ENCODE measurements at places on chromosomes 2 and 18. TPM values are rescaled to one million over a fixed set of nuclear protein-coding genes. Genes with fewer than 3 reads are reported as not detected.
A peak's percentile ranks its signal among the peaks of the same experiment; 100 is the strongest.

GRCh38 chr2:208255557-208256106, 761 bp upstream of the IDH1 start:
- no peak for DNase-seq

DNA sequence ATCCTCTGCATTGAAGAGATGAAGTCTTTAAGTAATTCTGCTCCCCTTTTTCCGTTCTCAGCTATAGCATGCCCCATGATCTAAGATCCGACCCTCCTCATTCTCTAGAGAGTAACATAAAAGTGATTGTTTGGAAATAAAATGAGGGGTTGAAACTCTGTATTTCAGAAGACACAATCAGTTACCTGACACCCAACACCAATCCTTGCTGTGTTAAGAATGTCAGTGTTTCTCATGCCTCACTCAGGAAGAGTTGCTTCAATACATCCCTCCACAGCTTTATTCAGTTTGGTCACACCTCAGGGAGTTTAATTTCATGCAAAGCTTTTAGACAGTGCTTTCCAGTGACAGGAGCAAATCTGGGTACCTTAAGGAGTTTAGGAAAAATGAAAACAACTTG, 49.9 kb upstream of the RBBP8 start:
- no peak for DNase-seq

- DNase-seq, result no peak
These were observed 137.7 kb downstream of the TANC1 start for GRCh38 chr2:159106109-159106508.

DNA sequence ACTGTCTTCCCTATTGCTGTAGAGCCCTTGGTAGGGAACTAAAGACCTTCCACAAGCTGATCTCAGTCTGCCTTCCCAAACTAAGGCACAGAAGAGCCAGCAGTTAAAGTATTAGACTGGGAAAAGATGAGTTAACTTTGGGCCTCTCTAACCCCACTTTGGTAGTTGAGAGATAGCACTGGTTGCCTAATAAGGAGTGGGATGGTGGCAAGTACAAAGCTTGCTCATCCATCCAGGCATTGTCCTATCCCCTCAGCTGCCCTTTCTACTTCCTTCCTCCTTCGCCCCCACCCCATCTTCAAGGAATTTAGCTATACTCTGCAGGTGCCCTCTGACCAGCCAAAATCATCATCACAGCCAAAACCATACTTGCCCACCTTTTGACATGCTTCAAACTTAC, 22.2 kb upstream of the AFTPH start:
- no peak for DNase-seq

DNA sequence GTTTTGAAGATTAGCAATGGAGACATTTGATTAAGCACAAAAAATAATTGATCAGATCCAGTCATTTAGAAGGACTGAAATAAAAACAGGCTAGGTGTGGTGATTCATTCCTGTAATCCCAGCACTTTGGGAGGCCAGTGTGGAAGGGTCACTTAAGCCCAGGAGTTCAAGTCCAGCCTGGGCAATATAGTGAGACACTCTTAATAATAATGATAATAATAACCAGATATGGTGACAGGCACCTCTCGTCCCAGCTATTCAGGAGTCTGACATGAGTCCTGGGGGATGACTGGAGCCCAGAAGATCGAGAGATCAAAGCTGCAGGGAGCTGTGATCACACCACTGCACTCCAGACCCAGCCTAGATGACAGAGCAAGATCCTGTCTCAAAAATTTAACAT, 3.5 kb upstream of the FN1 start:
- DNase-seq, result no peak

- DNase-seq, result peak; percentile 73
These were observed 1.2 kb downstream of the SEMA4C start for GRCh38 chr2:96868555-96869280.

DNA sequence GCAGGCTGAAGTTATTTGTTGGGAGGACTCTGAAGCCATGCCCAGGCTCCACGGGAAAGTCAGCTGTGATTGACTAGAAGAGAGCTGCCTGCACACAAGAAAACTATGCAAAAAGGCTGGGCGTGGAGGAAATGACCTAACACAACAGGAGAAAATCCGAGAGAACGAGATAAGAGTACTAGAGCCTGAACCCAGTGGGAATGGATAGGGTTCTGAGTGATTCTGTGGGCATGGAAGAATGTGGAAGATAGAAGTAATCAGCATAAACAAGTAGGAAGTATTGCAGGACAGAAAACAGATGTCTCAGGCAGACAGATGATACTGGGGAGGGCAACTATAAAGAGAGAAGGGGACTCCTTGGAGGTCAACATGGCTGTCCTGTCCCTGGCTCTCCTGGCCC, 12.1 kb upstream of the COPS8 start:
- no peak for DNase-seq

DNA sequence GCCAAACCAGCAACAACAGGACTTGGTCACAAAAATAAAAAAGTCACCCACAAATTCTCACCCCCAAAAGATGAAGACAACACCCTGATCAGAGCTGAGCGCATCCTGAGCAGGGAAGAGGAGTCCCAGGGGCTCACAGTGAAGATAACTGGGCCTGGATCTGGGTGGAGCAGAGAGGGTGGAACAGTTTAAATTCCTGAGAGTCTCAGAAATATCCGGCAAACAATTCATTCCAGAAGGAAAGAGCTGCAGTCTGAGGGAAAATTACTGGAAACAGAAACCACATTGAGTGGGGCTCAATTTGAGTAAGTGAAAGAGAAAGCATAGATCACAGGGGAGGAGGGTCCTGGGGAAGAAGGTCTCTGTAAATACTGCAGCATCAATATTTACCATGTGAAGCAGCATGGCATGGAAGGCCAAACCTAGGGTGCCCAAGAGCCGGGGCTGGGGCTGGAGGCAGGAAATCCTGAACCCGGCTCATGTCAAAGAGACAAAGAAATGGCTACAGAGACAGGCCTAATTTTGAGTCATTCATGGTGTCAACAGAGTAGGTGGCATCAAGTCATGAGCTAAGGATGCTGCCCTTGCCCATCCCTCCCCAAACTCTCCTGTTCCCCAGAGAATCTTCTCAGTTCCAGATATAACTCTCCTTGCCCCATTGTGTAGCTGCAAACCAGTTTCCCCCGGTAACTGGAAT, 61.4 kb upstream of the ZBTB7C start:
- DNase-seq, result no peak

DNA sequence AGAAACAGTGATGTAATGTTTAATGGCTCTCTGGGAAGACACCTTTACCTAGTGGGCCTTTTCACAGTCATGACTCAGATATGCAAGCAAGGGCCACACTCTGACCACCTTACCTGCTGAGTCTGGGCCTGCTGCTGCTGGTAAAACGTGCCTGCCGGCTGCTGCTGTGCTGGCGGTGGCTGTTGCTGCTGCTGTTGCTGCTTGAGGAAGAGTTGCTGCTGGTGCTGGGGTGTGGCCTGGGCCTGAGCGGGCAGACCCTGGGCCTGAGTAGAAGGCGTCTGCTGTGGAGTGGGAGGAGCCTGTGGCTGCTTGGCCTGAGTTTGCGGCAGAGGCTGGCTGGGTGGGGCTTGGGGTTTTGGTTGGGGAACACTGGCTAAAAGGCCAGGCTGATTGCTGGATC, 81.6 kb upstream of the NFU1 start:
- no peak for DNase-seq

- DNase-seq, result peak; percentile 49
These were observed 4.1 kb downstream of the CYTIP start for GRCh38 chr2:157439824-157440186.

- DNase-seq, result no peak
These were observed 4.3 kb downstream of the UBXN2A start for GRCh38 chr2:23944527-23944926.

DNA sequence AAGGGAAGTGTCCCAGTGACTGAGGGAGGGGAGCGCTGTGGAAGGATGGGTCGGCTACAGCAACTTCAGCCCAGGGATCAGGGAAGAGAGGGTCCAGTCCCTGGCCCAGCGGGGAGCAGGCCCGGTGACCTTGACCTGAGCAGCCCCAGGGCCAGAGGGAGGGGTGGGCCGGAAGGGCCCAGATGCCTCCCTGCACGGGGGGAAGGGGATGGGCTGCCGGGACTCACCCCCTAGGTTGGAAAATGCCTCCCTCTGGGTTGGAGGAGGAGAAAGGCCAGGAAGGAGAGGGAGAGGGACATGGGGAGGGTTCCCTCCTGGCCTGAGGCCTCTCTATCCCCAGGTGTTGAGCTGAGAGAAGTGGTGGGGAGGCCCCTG, 19.8 kb downstream of the GPC1 start:
- peak; percentile 1 for DNase-seq

DNA sequence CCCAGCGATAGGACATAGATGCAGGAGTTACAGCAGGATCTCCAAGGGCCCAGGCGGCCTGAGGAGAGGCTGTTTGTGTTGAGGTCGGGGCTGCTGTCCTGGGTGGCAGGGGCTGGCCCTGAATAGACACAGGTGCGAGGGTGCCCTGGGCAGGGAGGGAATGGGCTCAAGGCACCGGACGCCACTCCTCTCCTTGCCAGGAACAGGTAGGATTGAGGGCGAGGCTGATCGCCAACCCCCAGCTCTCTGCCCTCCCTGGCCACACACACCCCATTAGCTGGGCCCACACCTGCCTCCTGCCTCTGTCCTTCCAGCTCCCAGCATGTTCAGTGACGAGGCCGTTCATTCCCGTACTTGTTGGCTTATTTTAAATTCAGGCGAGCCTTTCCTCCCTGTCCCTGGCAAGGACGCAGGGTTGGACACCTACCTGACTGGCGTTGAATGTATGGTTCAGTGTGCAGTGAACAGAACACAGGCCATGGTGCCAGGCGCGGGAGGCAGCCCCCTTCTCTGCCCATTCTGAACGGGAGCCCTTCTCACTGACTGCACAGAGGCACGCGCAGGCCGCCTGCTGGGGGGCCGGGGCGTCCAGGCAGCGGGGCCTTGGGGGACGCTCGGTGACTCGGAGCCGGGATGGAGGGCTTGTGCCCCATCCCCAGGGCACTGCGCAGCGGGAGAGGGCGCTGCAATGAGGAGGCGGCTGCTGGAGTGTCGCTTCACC, 41.3 kb upstream of the SNED1 start:
- DNase-seq, result no peak

- no peak for DNase-seq
These were observed 28.8 kb downstream of the ANKRD30B start for GRCh38 chr18:14776801-14777200.

DNA sequence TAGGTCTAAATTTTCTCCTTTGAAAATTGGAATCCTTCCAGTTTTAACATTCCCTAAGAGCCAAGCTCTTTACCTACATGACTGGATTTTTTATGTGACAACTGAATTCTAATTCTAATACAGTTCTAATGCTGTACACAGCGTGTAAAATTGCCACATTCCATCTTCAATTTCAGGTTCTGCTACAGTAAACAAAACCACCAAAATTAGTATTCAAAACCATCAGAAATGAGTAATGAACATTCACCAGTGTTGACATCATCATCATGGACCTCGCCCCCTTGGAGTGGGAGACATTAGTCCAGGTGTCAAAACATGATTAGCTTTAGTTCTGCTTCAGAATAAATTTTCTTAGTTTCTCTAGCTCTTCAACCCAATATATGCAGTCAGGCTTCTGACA, 133.6 kb downstream of the MBD2 start:
- no peak for DNase-seq

- peak; percentile 37 for DNase-seq
These were observed 6.8 kb downstream of the SCTR start for GRCh38 chr2:119517433-119517832.

DNA sequence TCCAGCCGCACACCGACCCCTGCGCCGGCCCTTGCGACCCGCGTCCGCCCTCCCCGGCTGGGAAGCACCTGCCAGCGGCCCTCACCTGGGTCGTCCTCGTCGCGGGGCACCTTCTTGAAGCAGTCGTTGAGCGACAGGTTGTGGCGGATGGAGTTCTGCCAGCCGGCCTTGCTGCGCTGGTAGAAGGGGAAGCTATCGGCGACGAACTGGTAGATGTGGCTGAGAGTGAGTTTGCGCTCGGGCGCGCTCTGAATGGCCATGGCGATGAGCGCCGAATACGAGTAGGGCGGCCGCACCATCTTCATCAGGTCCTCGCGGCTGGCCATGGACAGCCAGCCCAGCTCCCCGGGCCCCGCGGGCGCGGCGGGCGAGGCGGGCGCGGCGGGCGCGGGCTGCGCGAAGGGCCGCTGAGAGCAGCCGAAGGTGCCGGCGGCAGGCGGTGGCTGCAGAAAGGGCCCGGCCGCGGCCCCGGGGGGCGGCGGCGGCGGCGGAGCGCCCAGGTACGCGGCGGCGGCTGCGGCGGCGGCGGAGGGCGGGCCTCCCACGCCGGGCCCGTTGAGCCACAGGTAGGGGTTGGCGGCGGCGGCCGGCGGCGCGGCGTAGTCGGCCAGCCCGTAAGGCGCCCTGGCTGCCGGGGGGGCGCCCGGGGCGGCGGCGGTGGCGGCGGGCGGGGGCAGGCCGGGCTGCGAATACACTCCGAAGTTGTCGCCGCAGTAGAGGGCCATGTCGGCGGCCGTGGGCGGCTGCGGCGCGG, 505 bp downstream of the FOXI3 start:
- peak; percentile 14 for DNase-seq

DNA sequence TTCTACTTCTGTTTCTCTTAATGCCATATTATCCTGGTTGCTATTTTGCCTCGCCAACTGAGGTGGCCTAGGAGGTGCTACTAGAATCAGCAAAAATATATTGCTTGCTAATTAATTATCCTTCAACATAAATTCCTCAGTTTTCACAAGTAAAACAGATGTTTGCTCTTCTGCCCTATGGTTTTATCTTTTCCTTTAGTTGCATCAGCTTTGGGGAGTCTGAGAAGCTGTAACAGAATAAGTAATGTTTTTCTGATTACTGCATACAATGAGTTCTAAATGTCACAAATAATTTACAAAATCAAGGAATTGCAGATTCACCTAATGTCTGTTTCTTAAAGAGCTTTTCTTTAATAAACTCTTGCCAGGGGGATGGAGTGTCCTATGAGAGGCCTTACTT, 36.7 kb downstream of the GULP1 start:
- no peak for DNase-seq

- DNase-seq, result no peak
These were observed 310.3 kb upstream of the CYP26B1 start for GRCh38 chr2:72457801-72458516.

DNA sequence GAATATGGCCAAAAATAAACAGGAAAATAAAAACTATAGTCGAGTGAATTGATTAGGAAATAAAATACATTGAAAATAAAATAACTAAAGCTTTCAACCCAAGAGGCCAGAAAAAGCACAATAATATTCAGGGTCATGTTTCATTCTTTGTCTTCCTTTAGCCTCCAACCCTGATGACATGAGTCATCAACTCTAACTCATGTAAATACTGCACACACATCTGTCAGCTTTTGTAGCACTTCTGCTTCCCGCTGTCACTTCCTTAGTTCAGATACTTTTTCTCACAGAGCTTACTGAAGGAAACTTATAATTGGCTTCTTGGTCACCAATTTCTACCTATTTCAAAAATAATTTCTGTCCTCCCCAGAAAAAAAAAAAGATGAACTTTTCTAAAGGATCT, 112.8 kb downstream of the UPP2 start:
- DNase-seq, result no peak

Gene DOCK10
- 159 TPM for total RNA-seq

Gene TBC1D8
- total RNA-seq, result 2.1 TPM

Gene MAP3K19
- not detected for total RNA-seq

Gene RBM44
- total RNA-seq, result 0.47 TPM

Gene FRZB
- not detected for total RNA-seq

Gene SLC19A3
- total RNA-seq, result not detected

Gene CCBE1
- total RNA-seq, result not detected

Gene CABLES1
- total RNA-seq, result 10.0 TPM

Gene PLEKHH2
- total RNA-seq, result 0.64 TPM

Gene SLC39A6
- total RNA-seq, result 30.9 TPM

Gene PEX13
- 20.0 TPM for total RNA-seq

Gene NEURL3
- 0.16 TPM for total RNA-seq

Gene CSRNP3
- total RNA-seq, result not detected

Gene RGPD4
- total RNA-seq, result 0.64 TPM

Gene OTOS
- not detected for total RNA-seq

Data from activated naive CD8-positive, alpha-beta T cell treated with anti-CD3 and anti-CD28 coated beads for 36 hours (primary cell).